ENCODE measurements at places on chromosomes 16 and 17.

GRCh38 chr17:1625581-1625980 lies 3.1 kb downstream of the SLC43A2 start:
- no peak for DNase-seq

DNA sequence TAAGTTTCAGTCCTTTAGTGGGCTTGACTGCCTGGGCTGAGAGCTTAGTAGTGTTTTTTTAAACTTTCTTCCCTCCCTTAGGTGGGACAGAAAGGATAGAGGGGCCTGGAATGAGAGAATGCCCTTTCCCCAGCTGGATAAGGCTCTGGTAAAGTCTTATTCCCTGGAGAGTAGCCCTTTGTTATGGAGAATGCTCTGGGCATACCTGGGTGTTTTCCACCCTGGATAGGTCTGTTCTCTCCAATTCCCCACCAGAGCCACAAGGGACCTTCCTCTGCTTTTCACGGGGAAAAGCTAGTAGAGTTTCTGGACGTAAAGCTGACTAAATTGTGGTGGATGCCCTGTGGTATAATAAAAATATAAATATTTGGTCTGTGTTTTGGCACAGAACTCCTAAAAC lies 164.1 kb downstream of the HS3ST4 start:
- DNase-seq = no peak

GRCh38 chr16:12120217-12120981 lies 143.9 kb downstream of the SNX29 start:
- DNase-seq = no peak

DNA sequence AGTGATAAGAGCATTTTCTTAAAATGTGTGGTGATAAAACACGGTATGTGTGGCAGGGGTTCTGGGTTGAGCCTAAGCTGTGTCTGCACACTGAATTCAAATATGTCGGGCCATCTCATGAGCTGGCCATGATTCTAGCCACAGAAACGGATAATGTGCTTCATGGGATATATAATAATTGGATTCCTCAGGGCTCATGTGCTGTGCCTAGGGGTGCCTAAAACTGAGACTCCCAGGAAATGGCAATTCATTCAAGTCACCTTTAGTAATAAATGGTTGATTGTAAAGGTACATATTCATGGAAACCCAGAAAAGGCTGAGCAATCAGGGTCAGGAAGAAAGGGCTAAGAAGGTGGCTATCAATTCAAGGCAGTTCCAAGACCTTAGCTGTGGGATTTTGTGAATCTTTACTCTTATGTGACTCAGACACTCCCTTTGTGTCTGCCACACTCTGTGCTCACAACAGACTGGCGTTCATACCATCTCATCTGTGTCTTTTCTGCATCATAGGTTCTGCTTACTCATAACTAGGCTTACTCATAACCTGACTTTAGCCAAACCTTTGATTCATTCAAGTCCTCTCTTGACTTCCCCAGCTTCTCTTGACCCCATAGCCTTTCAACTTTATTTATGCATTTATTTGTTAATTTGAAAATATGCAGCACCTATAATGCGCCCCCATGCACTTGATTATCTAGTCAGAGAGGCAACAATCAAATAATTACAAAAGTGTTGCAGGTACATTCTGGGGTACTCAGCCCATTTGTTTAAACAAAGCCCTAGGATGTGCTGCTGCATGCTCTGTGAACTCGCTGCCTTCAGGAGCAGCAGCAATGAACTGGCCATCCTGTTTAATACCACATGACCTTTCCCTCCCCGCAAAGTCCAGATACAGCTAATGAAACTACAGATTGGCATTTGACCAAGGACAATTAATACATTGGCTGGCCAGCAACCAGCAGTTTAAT lies 28.4 kb upstream of the MED13 start:
- no peak for DNase-seq

GRCh38 chr16:1929105-1929504 lies 10.9 kb upstream of the HS3ST6 start:
- DNase-seq = peak; percentile 24

- DNase-seq = no peak
Measured at GRCh38 chr17:66720027-66720426, 114.9 kb upstream of the CACNG5 start.

DNA sequence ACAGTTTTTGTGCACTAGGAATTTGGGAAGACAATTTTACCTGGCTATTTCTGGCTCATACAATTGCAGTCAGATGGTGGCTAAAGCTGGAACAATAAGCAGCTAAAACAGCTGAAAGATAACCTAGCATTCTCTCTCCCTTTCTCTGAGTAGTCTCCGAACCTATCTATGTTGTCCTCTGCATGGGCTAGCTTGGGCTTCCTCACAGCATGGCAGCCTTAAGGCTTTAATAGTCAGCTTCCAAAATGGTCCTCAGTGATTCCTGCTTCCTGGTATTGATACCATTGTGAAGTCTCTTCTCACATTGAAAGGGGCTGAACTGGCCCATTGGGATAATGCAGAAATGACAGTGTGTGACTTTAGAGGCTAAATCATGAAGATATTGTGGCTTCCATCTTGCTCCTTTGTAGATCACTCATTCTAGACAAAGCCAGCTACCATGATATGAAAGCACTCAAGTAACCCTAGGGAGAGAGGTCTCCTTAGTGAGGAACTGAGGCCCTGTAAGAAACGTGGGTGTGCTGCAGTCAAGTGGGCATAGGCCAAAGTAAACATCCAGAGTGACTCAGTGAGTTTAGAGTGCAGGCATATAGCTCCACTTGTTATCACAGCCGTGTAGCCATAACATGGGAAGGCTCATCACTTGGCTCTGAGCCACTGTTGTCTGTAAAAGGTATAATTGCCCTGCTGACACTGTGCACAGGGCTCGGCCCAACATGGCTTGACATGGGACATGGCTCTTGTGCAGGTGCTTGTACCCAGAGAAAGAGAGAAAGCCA lies 5.5 kb upstream of the VKORC1 start:
- DNase-seq = no peak

All from NCI-H774 (cell line).